ENCODE measurements at places on chromosomes 3 and 15. TPM values are rescaled to one million over a fixed set of nuclear protein-coding genes. Genes with fewer than 3 reads are reported as not detected.
A peak's percentile ranks its signal among the peaks of the same experiment; 100 is the strongest.

Gene CILP
- total RNA-seq = 0.07 TPM

GRCh38 chr3:46614431-46614830 is 2.1 kb downstream of the FAM240A start:
- no peak for DNase-seq

DNA sequence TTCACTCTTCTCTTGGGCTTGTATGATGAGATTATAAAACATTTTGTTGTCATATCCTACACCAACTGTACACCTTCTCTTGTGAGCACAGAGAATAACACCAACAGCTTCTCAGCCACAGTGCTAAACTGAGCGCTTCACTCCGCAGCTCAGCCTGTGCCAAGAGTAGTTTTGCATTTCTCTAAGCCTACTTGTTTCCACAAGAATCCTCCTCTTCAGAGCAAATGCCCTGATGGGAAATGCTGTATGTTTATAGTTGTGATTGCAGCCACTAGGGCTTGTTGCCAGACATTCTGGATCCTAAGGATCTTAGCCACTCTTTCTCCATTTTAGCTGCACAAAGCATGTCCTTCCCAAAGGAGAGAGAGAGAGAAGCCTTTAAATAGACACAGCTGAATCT is 138.8 kb upstream of the PLXND1 start:
- DNase-seq = no peak

DNA sequence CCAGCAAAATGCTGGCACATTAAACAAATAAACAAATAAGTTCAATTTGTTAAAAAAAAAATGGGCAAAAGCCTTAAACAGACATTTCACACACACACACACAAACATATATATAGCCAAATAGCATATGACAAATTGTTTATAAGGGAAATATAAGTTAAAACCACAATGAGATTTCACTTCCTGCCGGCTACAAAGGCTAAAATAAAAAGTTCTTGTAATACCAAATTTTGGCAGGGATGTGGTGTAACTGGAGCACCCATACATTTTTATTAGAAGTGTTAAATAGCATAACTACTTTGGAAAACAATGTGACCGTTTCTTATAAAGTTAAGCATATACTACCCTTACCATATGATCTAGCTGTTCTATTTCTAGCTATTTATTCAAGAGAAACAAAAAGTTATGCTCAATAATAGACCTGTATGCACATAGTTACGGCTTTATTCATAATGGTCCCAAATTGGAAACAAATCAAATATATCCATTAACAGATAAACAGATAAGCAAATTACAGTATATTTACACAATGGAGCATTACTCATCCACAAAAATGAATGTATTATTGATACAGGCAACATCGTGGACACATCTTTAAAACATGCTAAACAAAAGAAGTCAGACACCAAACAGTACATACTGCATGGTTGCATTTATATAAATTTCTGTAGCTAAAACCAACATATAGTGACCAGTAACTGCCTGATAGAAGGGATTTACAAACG is 93.9 kb downstream of the EOMES start:
- no peak for DNase-seq

Gene GADL1
- not detected for total RNA-seq

Gene POPDC2
- total RNA-seq = 1.6 TPM

Gene STX19
- total RNA-seq = not detected

- no peak for DNase-seq
These were observed 23.1 kb downstream of the LRRC31 start for GRCh38 chr3:169846458-169847193.

Gene C2CD4A
- not detected for total RNA-seq

DNA sequence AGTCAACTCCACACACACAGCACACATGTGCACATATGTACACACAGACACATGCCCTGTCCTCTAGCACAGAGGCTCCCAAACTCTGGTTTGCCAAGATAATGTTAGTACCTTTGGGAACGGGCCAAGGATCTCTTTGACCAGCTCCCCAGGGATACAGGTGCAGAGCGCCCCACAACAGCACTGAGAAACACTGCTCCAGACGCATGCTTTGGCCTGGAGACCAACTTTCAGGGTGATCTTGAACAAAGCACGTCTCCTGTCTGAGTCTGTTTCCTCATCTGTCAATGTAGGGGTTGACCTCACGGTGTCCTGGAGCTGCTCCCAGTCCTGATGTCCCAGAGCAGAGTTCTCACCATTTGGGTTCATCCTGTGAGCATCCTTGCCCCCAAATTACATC is 15.9 kb upstream of the SKOR1 start:
- peak; percentile 17 for DNase-seq

Gene MYO1E
- 72.2 TPM for total RNA-seq

Gene TXNRD3
- 9.9 TPM for total RNA-seq

Gene CHRFAM7A
- total RNA-seq = 1.1 TPM

Gene SEMA3B
- 5.9 TPM for total RNA-seq

Data from endodermal cell (in vitro differentiated cells).